ENCODE measurements at places on chromosomes 3 and 15.

DNA sequence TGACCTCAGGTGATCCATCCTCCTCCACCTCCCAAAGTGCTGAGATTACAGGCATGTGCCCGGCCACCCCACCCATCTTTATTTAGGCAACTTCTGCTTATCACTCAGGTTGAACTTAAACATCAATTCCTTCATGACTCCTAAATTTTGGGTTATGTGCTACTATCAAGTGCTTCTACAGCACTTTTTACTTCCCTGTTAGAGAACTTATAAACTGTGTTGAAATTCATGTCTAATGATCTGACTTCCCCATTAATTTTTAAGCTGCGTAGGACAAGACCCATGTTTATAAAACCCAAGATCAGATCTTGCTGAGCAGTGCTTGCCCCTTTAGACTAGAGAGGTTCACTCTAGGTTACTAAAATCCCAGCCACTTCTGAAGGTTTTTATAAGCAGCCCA lies 266.2 kb upstream of the TPRG1 start:
- no peak for DNase-seq

GRCh38 chr3:69410301-69410700 lies 24.4 kb upstream of the FRMD4B start:
- peak; percentile 24 for DNase-seq

DNA sequence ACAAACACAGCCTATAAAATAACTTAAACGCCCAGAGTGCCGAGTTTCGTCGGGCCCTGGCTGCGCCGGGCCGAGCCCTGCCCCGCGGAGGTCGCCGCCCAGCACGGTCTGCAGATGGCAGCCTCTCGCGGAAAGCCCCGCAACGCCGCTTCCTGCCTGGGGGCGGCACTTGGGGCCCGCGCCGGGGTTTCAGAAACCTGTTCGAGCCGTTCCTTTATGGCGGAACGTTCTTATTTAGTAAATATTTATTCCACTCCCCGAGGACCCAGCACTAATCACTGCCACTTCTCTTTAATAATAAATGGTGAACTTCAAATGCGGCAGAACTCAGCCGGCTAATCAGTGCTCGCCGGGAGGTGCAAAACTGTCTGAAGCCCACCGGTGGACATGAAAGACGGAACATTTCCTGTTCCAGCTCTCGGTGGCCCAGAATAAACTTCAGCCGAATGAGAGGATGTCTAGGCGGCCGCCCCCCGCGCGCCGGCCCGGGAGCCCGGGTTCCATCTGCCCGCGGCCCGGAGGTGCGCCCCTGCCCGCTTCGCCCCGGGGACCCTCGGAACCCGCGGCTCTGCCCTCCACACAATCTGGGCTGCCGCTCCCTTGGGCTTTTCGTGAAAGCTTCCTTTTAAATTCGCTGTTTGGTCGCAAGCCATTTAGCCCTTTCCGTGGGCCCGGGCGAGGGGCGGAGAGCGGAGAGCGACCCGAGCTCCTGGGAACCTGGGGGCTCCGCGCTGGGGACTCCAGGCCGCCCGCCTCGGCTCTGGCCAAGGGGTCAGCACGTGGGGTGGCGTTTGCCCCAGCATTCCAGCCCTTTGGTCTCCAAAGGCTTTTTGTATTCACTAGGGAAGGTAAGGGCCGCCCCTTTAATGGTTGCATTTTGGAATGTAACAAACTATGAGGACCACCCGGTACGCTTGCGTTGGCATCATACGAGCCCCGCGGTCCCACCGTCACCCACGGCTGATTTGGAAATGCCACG lies 110.8 kb upstream of the ATP11B start:
- peak; percentile 71 for DNase-seq

GRCh38 chr3:48397767-48398681 lies 26.0 kb downstream of the FBXW12 start:
- DNase-seq = no peak

DNA sequence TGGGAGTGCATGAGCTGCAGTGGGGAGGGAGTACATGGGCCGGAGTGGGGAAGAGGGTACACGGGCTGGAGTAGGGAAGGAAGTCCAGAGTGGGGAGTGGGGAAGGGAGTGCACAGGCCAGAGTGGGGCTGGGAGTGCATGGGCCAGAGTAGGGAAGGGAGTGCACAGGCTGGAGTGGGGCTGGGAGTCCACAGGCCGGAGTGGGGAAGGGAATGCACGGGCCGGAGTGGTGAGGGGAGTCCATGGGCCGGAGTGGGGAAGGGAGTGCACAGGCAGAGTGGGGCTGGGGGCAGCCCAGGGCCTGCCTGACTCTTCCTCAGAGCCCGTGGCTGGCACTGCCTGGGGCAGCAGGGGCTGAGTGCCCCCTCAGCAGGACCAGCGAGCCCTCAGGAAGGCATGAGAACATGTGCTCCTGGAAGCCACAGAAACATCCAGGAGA lies 40.7 kb downstream of the KLF15 start:
- no peak for DNase-seq

DNA sequence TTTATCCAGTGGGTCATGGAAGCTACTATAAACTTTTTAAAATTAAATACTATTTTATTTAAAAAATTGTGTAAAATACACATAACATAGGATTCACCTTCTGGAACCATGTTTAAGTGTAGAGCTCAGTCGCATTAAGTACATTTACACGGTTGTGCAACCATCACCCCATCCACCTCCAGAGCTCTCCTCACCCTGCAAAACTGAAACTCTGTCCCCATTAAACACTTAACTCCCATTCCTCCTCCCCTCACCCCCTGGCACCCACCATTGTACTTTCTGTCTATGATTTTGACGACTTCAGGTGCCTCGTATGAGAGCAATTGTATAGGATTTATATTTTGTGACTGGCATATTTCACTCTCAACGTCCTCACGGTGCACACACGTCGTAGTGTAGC lies 70.7 kb downstream of the APBA2 start:
- no peak for DNase-seq

DNA sequence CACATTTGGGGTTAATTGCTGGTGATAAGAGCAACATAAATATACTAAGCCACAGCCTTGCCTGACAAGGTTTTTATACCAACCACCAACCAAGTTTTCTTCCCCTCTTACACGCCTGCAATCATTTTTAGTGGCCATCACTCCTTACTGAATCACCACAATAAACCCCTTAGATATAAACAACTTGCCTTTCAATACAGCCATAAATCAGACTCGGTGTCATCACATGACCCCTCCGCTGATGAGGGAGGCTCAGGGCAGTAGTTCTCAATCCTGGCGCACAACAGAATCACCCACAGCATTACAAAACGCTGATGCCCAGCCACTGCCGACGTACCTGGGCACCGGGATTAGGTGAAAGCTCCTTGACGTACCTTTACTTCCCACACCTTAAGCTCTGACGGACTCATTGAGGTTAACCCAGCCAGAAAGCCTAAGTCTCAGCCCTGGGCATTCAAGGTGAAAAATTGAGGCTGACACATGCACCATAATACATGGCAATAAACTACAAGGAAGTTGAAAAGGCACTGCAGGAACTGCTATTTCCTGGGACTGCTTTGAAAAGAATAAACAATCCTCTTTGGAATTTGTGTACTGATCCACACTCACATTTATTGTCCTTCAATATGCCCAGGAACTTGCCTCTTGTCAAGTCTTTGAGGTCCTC lies 17.1 kb downstream of the ADCY5 start:
- no peak for DNase-seq

DNA sequence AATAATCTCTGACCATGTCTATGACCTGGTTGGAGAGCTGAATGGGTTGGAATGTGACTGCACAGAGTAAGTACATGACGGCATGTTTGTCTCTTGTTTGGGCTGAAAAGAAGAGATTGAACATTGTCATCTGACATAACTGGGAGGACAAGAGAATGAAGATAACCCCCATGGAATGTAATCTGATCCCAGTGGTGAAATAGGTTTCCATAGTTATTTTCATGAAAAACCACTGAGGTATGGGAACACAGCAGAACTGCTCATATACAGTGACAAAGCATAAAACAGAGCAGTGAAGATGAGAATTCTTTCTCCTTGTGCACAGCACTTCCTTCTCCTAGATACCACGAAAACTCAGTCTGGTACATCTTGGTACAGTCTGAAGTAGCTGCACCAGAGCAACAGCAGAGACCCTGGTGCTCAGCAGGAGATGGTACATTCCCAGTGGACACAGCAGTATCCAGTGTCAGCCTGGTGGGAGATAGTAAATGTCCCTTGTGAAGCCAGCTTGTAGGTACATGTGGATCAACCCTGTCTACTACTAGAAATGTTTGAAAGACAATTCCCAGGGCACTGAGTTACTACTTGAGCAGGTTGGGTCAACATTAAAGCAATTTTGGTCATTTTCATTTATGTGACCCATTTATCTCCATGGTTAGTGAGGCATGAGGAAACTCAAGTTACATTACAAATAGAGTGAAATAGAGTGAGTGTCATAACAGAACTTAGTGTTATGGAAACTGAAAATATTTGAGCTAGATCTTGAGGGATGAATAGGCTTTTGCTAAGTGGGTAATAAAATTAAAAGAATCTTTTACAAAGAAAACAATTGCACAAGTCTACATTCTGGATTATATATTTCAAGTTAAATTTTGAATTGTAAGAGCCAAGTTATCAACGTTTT lies 178.3 kb downstream of the SUCNR1 start:
- no peak for DNase-seq

GRCh38 chr3:54826251-54826691 lies 101.6 kb downstream of the LRTM1 start:
- no peak for DNase-seq

GRCh38 chr3:80055306-80055705 lies 287.5 kb upstream of the ROBO1 start:
- no peak for DNase-seq

- no peak for DNase-seq
Observed at GRCh38 chr3:50205413-50206276, 574 bp downstream of the SLC38A3 start.

DNA sequence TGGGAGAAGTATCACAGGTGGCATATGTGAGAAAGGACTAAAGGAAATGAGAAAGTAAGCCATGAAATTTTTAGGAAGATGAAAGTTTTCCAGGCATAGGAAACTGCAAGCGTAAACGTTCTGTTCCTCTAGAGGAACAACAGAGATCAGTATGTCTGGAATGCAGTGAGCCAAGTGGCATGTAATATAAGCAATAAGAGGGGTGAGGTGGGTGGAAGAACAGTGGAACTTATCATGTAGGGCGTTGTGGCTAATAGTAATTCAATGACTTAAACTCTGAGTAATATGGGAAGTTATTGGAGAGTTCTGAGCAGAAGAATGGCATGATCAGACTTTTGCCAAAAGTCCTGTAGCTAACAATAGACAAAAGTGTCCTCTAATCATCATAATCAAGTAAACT lies 902.9 kb downstream of the EPHA3 start:
- no peak for DNase-seq

GRCh38 chr3:184209146-184209923 lies 20.1 kb upstream of the VWA5B2 start:
- no peak for DNase-seq

- no peak for DNase-seq
Observed at GRCh38 chr3:75176937-75177336, 487.2 kb upstream of the FRG2C start.

DNA sequence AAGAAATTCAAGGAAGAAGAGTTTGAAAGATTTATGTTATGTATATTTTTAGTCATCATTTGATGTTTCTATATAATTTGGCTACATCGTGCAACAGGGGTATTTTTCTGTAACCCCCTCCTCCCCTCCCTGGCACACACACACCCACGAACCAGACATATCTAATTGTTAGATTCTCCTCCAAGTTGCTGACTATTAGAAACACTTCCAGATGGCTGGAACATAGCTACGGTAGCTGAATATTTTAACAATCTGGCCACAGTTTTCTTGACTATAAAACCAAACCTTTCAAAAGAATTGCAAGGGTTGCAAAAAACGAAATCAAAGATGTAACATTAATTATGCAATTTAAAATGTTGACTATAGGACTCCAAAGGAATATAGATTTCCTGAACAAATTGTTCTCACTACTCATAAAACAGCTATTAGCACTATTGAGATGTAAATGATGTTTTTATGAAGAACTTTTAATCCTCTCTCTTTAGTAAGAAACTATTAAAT lies 154.4 kb downstream of the CHL1 start:
- DNase-seq = no peak

DNA sequence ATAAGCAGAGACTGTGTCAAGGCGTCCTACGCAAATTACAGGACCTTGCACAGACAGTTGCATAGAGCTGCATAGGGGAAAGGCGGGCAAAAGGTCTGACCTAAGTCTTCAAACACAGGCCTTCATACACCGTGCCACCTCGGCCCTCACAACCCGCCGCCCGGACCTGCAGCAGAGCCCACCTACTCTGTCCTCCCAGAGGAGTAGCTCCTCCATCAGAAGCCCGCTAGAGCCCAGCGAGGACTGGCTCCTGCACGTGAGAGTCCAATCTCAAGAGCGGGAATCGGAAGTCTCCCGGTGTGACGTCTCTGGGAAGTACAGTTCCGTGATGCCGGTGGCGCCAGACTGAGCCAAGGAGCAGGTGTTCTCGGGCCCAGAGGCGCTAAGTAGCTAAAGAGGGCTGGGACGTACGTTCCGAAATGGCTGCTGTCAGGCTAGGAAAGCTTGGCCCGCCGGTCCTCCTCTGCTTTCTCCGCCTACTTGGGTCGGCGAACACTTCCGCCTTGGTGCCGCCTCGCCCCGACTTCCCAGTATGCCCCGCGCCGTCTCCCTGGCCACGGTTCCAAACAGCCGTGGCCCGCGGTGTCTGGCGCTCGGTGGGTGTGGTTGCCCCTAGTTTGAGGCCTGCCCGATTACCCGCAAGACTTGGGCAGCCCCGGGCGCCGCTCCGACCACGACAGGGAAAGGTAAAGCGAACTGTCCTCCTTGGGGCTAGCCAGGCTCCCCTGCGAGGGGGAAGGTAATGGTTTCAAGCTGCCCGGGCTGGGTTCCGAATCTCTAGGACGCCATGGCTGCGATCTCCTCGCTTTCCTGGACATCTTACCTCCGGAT lies at the start of the genes ASTE1 and NEK11:
Gene ASTE1, minus strand, starts transcription at position 505 of the 831 bp plus-strand sequence. CDS start 1,519 bp downstream, outside the sequence.
Gene NEK11, plus strand, starts transcription at position 557 of the 831 bp plus-strand sequence. CDS start 2,832 bp downstream, outside the sequence.
- DNase-seq = peak; percentile 93

DNA sequence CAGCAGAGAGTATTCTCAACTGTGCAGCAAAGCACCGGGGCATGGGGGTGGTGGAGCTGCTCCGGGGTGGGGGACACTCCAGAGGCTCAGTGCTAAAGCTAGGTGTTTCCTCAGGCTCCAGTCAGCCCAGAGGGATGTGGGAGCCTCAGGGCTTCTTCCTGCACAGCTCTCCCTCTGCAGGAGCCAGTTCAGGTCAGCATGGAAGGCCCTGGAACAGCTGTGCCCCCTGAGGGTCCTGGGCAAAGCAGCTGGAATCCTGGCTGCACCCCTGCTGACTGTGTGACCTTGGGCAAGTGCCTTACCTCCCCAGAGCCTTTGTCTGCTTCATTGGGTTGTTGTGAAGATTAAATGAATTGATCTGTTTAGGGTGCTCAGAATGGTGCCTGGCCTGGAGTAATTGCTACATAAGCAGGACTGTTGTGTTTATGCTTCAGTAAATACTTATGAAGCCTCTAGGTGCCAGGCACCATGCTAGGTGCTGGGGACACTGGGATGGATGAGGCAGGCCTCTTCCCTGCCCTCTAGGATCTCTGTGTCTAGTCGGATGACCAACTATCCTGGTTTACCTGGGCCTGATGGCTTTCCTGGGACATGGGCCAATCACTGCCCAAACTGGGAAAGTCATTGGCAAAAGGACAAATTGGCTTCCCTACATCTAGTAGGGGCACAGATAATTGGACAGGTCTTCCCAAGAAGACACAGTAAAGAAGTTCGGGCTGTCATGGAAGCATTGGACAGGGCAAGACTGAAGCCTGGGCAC lies 64.2 kb upstream of the LCTL start:
- peak; percentile 72 for DNase-seq

Measured in COR-L47 (cell line).